OCI-LY7 (cell line): ENCODE measurements at places on chromosomes 11 and 22.

- DNase-seq, result no peak
These were observed 262.5 kb upstream of the ANO5 start for GRCh38 chr11:21930408-21930807.

- no peak for DNase-seq
These were observed 25.2 kb upstream of the KCNJ11 start for GRCh38 chr11:17413414-17414316.

GRCh38 chr11:94303966-94304958 is at the start of gene IZUMO1R:
TSS of gene IZUMO1R (plus strand) at chr11:94304580. CDS start at chr11:94305637, 1,057 bp downstream.
- no peak for DNase-seq

DNA sequence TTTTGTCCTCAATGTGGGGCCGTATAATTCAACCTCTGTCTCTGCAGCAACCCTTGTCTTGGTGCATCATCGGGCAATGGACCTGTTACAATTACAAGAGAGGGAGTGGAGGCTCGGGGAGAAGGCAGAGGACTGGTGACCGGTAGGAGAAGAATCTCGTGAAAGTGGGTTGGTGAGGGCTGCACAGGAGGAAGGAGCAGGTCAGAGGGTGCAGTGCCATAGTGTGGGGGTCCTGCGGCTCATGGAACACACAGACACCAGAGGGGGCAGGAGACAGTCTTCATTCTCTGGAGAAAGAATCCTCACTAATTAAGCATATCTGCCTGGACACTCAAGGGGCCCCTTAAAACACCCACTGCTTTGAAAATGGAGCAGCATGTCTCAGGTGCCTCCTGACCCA is 174.7 kb upstream of the B3GAT1 start:
- no peak for DNase-seq

DNA sequence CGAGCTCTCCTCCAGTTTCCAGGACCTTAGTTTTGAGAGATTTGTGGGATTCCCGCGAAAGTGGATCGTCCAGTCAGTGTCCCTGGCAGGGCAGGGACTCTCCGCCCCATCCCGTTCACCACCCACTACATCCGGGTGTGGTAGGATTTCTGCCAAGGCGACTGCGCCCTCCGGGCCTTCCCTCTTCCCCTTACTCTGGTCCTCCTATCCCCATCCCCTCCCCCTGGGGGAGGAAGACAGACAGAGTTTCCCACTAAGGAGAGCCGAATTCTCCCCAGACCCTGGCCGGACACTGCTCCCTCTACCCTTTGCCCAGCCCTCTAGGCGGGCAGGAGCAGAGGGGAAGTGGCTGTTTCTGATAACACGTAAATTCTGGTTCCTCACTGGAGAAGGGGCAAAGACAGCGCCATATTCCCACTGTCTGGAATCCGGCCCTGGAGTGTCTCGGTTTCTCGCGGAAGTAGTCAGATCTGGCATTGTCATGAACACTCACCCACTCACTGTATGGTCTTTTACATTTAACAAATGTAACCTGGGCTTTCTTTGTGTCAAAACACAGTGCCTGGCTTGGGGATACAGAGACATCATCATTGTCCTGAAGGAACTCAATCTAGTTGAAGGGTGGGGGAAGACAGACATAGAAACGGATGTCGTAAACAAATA is 1.1 kb upstream of the NECTIN1 start:
- DNase-seq, result no peak

DNA sequence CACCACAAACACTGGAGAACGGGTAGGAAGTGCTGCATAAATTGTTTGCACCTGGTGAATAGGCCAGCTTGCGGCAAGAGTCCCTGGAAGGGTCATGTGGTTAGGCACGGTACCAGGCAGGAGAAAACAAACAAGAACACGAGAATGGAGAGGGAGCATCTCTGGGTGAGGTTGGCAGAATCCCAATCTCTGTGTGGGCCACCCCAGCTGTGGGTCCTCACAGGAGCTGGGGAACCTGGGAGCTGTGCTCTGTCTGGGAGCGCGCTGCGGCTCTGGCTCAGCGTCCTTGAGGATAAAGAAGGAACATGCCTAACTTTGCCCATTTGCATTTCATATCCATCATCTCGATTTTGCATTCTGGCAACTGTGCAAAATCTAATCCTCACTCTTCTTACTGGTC is 46.1 kb upstream of the JAM3 start:
- no peak for DNase-seq

DNA sequence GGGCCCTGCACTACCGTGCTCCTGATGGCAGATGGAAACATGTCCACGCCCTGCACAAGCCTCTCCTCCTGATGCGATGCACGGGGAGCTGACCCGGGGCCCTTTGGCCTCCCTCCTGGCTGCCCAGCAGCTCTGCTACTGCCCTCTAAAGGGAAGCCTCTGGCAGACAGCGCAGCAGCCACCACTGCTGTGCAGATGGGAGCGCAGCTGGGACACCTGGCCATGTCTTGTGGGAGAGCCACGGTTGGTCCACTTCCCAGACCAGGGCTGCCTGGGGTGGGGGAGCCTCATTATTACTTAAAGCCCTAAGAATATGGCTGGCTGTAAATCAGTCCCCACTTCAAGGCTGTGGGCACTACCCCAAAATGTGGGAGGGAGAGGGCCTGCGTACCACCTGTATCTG is 38.3 kb downstream of the TBX1 start:
- no peak for DNase-seq
